Activated T-helper 1 cell treated with Interleukin-2 at 50 U/mL for 16 hours (primary cell): ENCODE measurements at places on chromosomes 2 and 18.

DNA sequence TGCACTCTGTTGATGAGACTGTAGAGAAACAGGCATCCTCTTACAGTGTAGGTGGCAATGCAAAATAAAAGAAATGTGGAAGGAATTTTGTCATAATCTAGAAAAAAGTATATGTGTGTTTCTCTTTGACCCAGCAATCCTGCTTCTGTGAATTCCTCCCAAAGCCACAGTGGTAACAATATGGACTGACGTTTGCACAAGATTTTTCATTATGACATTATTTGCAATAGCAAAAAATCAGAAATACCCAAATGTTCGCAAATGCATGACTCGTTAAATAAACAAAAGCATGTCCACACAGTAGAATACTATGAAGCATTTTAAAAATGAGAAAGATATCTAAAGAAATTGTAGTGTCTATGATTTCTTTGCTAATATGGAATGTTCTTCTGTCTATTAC lies 255.2 kb upstream of the NRP2 start:
- DNase-seq, result no peak

DNA sequence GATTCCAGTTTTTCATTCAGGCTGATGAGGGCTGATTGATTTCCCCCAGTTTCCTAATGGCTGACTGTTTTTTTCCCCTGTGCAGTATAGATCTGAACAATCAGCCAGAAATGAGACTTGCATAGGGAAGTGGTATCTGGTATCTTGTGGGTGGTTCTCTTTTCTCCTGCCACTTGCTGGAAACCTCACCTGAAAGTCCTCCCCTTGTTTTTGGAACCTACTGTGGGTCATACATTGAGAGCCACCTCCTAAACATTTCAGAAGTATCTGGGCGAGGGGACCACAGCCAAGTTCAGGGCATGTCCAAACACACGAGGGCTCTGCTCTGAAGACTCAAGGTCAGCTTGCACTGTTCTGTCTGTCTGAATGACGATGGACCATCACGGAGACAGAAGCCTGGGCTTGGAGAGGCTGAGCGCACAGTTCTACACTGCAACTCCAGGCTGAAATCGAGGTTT lies 19.3 kb downstream of the ALPK2 start:
- no peak for DNase-seq

DNA sequence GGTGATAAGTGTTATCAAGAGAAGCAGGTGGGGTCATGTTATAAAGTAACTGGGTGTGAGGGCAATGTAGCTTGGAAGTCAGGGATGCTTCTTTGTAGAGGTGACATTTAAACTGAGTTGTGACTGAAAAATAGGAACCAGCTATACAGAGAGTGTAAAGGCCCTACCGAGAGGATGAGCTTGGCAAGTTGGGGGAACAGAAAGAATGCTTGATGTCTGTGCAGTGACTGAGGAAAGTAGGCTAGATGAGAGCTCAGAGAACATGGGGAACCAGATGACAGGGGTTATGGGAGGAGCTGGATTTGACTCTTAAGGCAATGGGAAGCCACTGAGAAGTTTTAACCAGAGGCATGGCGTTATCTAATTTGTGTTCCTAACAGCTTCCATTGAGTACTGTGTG lies 115.3 kb downstream of the DOCK10 start:
- no peak for DNase-seq

- DNase-seq, result no peak
Measured at GRCh38 chr2:174049895-174050294, 84.7 kb upstream of the SP3 start.

DNA sequence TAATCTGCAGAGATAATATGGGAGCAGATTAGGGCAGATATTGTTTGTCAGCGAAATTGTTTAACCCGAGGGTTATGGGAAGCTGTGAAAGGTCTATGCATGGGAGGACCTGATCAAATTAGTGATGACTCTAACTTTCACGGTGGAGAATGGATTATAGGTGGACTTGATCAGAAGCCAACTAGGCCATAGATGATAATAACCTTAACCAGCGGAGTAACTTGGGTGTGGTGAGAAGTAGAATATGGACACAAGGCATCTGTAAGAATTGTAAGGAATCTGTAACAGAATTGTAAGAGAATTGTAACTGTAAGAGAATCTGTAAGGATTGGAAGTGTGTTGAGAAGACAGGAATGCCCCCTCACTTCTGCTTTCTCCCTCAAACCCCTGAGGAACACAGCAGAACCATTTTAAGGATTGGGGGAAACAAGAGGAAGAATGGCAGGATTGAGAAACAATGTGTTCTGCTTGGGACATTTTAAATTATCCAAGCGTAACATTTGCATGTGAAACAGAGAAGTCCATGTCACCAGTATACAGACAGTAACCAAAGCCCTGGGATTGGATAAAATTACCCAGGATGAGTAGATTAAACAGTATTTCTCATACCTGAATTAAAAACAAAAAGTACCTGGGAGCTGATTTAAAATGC lies 14.9 kb upstream of the SLC39A10 start:
- DNase-seq, result no peak

GRCh38 chr2:46829231-46829995 lies 86.2 kb downstream of the MCFD2 start:
- no peak for DNase-seq

- no peak for DNase-seq
Measured at GRCh38 chr2:5697562-5697961, 5.4 kb downstream of the SOX11 start.

- no peak for DNase-seq
Measured at GRCh38 chr2:159573846-159574606, 42.3 kb downstream of the BAZ2B start.

GRCh38 chr2:195470622-195471021 lies 186.4 kb upstream of the SLC39A10 start:
- DNase-seq, result no peak
